ENCODE measurements at places on chromosomes 2 and 18.

DNA sequence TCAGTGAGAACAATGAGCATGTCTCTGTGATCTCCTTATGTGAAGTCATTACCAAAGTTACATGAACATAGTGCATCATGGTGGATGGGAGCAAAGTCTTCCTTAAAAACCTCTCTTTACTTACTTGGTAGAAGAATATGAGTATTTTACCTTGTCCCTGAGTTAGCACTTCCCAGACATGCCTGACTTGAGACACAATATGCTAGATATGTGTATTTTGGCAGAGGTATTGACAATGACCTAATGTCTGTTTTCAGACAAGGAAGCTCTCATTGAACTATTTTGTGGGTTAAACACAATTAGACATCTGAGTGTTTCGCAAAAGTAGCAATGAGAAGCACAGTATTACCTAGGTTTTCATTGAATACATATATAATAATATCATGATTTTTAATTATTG, 99.1 kb upstream of the MC4R start:
- peak; percentile 63 for DNase-seq

GRCh38 chr18:36572135-36572856, 256.5 kb downstream of the TPGS2 start:
- peak; percentile 66 for DNase-seq

DNA sequence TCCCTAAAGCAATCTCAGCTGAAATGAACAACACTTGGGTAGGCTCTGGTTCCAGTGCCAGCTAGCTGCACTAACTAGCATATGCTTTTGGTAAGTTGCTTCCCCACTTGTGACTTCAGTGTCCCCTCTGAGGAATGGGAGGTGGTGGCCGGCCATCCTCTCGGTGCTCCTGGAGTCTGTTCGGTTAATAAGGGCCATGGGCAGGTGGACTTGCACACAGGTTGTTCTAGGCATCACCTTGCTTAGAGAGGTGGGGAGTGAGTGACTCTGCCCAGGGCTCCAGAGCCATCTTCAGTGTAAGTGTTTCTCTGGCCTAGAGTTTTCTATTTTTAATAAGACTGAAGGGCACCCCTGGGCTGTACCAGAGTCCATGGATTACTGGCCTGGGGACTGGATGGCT, 18.8 kb upstream of the TAF1B start:
- no peak for DNase-seq

- DNase-seq, result no peak
Measured at GRCh38 chr2:108069515-108070310, 83.4 kb downstream of the SLC5A7 start.

GRCh38 chr2:27264253-27264752, 1.5 kb upstream of the SLC30A3 start:
- no peak for DNase-seq

DNA sequence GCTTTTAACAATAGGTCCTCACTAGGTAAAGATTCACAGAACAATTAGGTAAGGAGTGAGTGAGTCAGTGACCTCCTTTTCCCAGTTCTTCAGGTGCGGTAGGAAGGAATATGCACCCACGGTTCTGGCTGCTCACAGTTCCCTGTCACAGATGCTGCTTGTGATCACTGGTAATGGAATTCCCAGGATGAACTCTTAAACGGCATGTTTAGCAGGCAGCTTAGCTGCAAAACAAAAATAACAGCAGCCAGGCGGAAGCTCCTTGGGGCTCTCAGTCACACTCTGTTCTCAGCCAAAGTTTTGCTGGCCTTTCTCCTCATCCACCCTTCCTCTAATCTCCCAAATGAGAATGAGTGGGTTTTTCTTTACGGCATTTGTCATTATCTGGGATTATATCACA, 274.5 kb downstream of the MYT1L start:
- no peak for DNase-seq

DNA sequence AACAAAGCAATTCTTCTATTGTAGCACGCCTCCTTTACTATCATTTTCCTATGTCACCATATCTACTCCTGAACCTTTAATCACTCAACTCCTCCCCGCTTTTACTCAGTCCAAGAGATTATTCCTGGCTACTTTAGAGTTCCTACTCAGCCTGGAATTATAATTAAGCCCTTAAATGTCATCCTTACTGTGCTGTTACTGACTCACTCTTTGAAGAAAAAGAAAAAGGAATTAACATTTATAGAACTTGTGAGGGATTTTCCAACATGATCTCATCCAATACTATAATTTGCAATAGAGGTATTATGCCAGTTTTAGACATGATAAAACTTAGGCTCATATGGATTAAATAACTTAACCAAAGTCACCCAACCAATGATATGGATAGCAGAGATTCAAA, 61.7 kb downstream of the CCDC88A start:
- DNase-seq, result peak; percentile 9

- peak; percentile 33 for DNase-seq
Measured at GRCh38 chr2:74915743-74916142, 42.7 kb upstream of the POLE4 start.

GRCh38 chr2:173874894-173875237, 90.3 kb downstream of the SP3 start:
- DNase-seq, result no peak

GRCh38 chr2:105842555-105842954, 97.8 kb downstream of the NCK2 start:
- no peak for DNase-seq

DNA sequence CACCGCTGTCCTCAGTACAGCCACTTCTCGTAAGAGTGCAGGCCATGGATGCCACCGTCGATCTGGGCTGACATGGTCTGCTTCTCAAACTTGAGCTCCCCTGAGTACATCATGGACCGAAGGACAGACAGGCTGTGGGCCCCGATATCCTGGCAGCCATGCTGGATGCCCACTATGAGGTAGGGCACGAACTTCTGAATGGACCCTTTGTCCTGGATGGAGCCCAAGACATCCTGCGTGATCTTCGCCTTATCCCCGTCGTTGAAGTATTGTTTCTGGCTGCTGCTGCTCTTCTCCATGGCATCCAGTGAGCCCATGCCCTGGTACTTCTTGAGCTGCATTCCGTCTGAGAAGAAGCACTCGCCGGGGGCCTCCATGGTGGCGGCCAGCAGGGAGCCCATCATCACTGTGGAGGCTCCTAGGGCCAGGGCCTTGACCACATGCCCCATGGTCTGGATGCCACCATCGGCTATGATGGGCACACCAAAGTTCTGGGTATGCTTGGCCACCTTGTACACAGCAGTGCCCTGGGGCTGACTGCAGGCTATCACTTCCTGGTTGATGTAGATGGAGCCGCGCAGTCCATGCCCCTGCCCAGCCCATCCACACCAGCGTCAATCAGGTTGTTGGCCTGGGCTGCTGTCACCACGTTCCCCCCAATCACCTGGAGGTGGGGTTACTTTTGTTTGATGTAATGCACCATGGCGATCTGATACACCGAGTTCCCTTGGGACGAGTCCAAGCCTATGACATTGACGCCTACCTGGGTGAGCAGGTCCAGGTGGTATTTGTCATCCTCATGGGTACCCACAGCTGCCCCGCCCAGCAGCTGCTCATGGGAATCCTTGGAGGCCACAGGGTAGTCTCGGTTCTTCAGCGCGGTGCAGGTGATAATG, 21.8 kb downstream of the CFLAR start:
- no peak for DNase-seq

- DNase-seq, result no peak
Measured at GRCh38 chr2:226873826-226874225, 38.0 kb downstream of the RHBDD1 start.

- peak; percentile 58 for DNase-seq
Measured at GRCh38 chr2:111072220-111072871, 48.4 kb upstream of the BCL2L11 start.

DNA sequence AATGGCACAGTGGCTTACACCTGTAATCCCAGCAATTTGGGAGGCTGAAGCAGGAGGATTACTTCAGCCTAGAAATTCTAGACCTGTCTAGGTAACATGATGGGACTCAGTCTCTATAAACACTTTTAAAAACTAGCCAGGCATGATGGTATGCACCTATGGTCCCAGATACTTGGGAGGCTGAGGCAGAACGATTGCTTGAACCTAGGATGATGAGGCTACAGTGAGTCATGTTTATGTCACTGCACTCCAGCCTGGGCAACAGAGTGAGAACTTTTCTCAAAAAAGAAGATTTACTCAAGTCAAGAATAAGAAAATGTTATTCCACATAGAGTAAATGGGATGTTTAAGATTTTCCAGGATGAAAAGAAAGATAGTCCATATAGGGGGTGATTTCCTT, 158.6 kb downstream of the HNMT start:
- no peak for DNase-seq

GRCh38 chr2:142531377-142531776, 346.1 kb upstream of the KYNU start:
- DNase-seq, result no peak

DNA sequence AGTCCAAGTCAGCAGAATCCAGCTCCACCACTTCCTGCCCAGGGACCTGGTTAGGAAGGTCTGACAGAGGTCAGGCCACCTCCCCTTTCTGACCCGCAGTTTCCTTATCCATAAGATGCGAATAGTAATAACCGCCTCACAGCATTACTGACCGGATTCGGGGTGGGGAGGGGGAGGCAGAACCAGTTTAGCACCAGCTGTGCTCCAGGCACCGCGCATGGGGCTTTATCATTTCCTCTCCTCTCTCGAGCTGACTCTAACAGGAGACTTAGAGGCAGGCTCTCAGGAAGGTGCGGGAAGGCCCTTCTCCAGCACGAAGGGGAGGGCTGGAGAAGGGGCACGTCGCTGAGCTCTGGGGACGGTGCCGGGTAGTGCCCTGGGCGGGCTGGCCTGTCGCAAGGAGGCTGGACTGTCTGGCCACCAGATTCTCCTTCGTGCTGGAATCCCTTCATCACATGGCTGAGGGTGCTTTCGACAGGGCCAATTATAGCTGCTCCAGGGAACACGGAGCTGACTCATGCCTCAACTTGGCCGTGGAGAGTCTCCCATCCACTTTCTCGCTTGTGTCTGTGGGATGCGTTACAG, 5.7 kb downstream of the EHD3 start:
- peak; percentile 77 for DNase-seq

All from AG10803 (cell line).